DMS79 (cell line): ENCODE measurements at places on chromosomes 16 and 17.

GRCh38 chr17:48791128-48792032 lies 25.6 kb downstream of the TTLL6 start:
- peak; percentile 44 for DNase-seq

DNA sequence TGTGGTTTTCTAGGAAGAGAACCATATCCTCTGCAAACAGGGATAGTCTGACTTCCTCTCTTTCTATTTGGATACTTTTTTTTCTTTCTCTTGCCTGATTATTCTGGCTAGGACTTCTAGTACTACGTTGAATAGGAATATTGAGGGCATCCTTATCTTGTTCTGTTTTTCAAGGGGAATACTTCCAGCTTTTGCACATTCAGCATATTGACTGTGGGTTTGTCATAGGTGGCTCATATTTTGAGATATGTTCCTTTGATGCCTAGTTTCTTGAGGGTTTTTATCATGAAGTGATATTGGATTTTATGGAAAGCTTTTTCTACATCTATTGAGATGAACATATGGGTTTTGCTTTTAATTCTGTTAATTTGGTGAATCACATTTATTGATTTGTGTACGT lies 269.8 kb downstream of the MAP2K6 start:
- DNase-seq: no peak

DNA sequence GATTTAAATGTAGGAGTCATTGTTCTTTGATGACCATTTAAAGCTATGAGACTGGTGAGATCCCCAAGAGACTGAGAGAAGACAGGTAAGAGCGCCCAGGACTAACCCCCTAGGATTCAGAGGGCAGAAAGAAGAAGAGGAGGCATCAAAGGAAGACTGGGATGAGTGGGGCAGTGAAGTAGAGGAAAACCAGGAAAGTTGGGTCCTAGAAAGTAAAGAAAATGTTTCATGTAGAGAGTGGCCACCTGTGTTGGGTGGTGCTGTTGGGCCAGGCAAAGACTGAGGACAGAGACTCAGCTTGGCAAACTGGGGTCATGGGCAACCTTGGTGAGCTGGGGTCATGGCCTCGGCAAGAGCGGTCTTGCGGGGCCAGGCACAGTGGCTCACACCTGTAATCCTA lies 1.3 kb upstream of the HAP1 start:
- DNase-seq: no peak

DNA sequence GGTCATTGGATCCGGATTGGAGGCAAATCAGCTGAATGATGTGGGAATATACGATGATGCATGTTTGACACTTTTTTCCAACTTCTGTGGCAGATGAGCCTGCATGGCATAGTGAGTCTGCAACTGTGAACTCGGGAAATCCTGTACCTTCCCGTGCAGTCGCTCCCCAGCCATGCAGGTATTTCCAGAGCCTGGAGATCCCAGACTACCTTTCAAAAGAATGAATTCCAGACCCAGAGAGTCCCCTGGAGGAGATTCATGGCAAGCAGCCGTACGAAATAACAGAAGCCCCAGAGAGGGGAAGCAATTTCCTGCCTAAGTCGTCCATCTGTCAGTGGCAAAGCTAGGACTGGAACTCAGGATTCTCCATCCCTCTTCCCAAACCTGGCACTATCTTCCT lies 75.7 kb upstream of the FAM20A start:
- no peak for DNase-seq

GRCh38 chr16:10922328-10923145 lies 19.7 kb downstream of the DEXI start:
- no peak for DNase-seq

GRCh38 chr17:55433029-55433628 lies 11.5 kb upstream of the MMD start:
- no peak for DNase-seq

- no peak for DNase-seq
Measured at GRCh38 chr17:17119533-17119932, 77.3 kb downstream of the MPRIP start.

DNA sequence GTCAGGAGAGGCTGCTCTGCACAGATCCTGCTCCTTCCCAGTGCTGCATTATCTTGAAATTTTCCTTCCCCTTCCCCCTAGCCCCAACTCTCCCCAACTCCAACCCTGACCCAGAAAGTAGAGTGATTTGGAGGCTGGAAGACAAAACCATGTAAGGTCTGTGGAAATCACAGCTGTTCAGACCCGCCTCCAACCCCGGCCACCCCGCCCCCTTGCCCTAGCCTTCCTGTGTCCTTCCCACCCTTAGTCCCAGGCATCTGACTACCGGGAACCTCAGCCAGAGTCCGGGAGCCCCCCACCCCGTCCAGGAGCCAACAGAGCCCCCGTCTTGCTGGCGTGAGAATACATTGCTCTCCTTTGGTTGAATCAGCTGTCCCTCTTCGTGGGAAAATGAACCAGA lies at the start of gene AOC3:
Gene AOC3, plus strand, starts transcription at position 246 of the 400 bp plus-strand sequence. Its CDS starts 145 bp downstream, at position 391.
- no peak for DNase-seq

GRCh38 chr17:64146418-64147109 lies 16.6 kb upstream of the ERN1 start:
- no peak for DNase-seq
